ENCODE measurements at places on chromosomes 16 and 17.
A peak's percentile ranks its signal among the peaks of the same experiment; 100 is the strongest.

DNA sequence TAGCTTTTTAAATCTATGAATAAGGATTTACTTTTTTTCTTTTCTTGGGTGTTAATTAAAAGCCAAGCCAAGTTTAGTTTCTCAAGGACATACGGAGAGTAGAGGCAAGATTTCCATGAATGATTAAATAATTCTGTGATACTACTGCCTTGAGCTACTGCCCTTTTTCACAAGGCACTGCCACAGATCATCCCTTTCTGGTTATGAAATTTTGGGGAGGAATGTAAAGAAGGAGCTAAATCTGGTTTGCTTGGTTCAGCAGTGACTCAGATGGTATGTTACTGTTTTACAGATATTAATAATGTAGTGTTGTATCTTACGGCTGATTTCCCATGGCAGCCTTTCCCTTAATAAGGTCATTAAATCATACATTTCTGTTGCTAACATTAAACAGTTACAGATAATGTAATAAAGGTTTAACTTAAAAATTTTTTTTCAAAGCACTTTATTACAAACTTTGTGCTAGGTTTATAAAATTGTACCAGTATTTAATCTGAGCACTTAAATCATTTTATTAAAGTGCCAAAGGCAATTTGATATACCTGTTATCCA, 2.6 kb downstream of the WSB1 start:
- no peak for DNase-seq

DNA sequence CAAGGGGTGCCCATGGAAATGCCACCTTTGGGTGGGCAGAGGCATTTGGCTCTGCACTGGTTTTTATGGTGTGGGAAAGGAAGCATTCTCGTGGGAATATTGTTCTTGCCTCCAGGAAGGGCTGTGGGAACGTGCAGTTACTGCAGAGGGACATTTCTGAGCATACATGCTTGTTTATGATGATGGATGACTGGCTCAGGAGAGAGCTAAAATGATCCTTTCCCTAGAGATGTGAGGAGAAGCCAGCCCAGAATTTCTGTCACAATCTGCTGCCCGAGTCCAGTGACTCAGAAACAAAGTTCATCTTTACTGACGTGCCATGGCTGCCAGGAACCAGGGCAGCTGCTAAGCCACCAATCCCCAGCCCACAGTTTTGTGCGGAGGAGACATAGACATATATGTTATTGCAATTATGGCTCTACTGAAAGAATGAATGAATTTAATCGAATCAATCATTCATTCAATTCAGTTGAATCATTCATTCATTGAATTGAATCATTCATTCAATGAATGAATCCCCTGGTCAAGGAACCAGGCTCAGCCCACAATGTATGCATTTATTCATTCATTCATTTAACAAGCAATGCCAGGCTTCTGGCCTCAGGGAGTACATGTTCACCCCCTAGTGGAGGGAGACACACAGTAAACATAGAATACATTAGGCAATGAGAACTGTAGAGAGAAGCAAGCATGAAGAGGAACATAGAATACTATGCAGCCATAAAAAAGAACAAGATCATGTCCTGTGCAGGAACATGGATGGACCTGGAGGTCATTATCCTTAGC, 414.4 kb upstream of the HSBP1 start:
- DNase-seq = no peak

GRCh38 chr17:47323382-47324223, at the start of gene EFCAB13:
Gene EFCAB13, plus strand, starts transcription at chr17:47323955. Its CDS starts 4,399 bp downstream, at chr17:47328354.
- DNase-seq = peak; percentile 89

GRCh38 chr17:55456307-55457240, 34.9 kb upstream of the MMD start:
- no peak for DNase-seq

DNA sequence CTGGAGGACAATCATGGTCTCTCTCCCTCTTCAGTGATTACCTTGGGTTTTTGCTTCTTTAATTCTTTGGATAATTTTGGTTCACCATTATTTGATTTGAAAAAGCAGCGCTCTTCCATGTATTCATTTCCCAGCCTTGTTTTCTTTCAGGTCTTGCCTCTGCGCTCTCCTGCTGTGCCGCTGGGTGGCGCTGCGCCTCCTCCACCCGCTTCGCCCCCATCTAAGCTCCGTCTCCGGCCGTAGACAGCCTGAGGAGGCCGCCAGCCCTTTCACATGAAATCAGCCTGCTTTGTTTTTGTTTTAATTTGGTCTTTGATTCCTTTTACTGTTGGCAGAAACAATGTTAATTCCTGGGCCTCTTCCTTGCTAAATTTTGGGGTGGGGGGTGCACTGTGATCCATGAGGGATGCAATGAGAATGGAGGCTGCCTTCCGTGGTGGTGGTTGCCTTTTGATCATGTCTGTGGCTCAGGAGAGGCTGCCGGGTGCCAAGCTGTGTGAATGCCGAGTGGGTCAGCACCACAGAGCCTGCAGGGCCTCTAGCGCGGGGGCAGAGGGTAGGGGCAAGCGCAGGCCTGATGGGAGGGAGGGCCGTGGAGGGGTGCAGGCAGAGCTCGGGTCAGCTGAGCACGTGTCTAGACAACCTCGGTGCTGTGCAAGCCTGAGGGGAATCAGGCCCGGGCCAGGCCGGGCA, 64.1 kb downstream of the PLD6 start:
- peak; percentile 24 for DNase-seq
